ENCODE measurements at places on chromosomes 5 and 9. TPM values are rescaled to one million over a fixed set of nuclear protein-coding genes. Genes with fewer than 3 reads are reported as not detected.

Gene PRR7
- 2.7 TPM for polyA plus RNA-seq

DNA sequence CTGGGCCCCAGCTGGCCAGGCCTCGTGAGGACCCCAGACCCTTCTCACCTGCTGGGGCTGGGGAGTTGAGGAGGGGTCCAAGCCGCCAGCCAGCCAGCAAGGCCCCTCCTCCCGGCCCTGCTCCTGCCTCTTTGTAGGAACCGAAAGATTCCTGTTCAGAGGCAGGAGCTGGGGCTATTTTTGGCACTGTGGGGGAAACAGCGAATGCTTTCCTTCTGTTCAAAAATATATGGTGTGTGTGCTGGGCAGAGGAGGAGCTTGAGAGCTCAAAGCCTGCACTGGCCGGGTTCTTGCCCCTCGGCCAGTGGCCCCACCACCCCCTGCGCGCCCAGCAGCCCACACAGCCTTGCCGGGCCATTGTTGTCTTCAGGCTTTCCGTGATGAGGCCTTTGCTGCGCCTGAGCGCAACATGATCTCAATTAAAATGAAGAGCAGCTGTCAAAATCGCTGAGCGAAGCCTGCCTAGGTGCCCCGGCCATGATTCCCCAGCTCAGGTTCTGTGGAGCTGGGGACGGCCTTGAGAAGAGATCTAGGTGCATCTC, 13.4 kb downstream of the NCS1 start:
- no peak overlapping the region for H3K27ac ChIP-seq
- no peaks in the 10 kb centered on the region for H3K27me3 ChIP-seq
- peaks cover 17% of the 10 kb centered on the region for H3K4me1 ChIP-seq
- no peaks in the 10 kb centered on the region for H3K36me3 ChIP-seq
- H3K4me3 ChIP-seq = no peak overlapping the region

DNA sequence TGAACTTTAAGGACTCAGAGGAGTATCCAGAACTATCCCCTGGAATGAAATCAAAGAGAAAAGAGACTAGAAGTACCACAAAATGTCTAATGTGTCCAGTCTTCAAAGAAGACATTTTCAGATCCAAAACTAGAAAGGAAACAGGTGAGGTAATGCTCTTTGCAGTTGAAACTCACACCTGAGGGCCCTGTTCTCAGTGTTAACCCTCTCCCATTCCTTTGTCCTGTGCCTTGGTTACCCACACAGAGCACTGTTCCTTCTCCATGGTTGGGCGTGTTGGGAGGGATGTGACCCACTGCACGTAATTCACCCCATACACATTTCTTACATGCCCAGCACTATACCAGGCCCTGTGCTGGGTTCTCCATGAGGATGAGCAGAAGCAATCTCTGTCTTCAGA, 21.3 kb downstream of the MSANTD3 start:
- no peak overlapping the region for H3K27ac ChIP-seq
- H3K36me3 ChIP-seq = no peaks in the 10 kb centered on the region
- no peak overlapping the region for H3K4me3 ChIP-seq
- no peak for DNase-seq
- peaks cover 7% of the 10 kb centered on the region for H3K4me1 ChIP-seq

DNA sequence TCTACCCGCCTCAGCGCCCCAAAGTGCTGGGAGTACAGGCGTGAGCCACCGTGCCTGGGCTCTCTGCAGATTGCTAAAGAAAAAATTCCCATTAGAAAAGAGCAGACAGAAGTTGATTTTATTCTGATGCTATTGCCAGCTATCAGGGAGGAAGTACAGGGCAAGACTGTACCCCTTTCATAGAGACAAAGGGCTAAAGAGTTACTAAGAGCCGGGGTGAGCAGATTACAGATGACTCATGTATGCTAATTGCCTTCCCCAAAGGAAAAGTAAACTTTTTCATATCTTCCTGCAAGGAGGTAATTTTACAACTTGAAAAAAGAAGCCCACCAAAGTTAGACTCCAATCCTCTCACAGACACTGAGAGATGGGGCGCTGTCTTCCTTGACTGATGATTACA, 42.3 kb upstream of the MCTP1 start:
- H3K36me3 ChIP-seq = no peaks in the 10 kb centered on the region
- H3K27me3 ChIP-seq = no peaks in the 10 kb centered on the region
- no peak for DNase-seq
- no peaks in the 10 kb centered on the region for H3K4me1 ChIP-seq

Gene OR1Q1
- not detected for polyA plus RNA-seq

DNA sequence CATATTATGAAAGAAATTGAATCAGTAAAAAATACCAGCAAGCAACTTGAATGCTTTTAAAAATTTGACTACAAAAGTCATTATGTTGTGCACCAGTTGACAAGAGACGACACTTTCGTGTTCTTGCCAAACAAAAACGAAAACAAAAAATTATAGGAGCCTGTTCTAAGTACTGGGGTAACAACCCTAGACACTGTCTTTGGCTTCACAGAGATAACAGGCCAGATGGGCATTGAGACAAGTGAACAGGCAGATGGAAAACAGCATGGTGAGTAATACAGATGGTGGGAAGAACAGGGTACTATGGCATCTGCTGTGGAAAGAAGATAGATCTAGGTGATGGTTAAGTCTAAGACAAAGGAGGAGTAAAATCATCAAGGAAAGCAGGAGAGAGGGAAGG, 99.0 kb downstream of the CDH12 start:
- no peak overlapping the region for H3K27ac ChIP-seq
- H3K4me3 ChIP-seq = no peak overlapping the region
- no peaks in the 10 kb centered on the region for H3K27me3 ChIP-seq
- H3K36me3 ChIP-seq = no peaks in the 10 kb centered on the region
- DNase-seq = no peak

DNA sequence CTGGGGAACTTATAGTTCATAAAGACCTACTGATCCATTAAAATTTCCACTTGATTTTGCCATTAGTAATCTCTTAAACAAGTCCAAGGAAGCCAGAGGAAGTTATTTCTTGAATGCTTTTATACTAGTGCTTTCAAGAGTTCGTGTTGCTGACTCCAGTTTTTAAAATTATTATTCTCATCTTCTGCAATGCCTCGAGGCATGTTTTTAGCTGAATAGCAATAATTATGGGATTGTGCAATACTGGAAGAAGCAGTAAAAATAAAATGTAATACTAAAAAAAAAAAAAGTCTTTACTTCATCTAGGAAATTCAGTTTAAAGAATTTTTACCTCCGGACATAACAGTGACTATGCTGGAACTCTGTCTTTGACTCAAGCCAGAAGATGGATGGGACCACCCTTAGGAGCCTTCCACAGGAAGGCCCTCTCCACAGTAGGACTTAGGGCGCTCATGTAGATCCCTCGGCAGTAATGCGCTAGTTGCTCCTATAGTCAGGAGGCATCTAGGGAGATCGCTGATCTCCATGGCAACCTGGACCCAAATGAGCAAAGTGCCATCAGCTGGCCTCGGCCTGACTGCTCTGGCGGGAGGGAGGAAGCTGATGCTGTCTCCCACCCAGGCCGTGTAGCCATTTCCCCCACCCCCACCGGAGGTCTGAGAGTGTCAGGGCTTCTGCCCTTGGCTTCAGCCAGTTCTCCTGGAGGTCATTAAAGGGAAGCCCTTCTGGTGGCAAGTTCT, 56.7 kb downstream of the DAPK1 start:
- peaks cover 26% of the 10 kb centered on the region for H3K4me1 ChIP-seq
- H3K27me3 ChIP-seq = no peaks in the 10 kb centered on the region
- peak overlapping the region; percentile 53 for H3K27ac ChIP-seq
- DNase-seq = no peak

Gene EIF4E1B
- polyA plus RNA-seq = not detected

DNA sequence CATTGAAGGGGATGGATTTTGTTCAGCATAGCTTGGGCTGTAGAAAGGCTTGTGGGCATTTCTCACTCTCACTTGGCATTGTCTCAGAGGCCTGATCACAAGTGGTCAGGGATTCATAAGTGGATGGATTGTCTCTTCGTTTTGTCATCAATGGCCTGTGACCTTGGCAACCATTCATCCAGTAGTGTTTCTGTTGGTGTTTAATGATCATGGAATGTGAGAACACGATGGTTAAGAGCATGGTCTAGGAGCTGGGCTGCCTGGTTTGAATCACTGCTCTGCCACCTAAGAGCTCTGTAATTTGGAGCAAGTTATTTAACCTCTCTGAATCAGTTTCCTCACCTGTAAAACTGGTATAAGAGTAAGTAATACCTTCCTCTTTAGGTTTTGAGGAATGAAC, 430.1 kb upstream of the MEF2C start:
- DNase-seq = no peak
- H3K27ac ChIP-seq = no peak overlapping the region
- H3K36me3 ChIP-seq = no peaks in the 10 kb centered on the region
- no peak overlapping the region for H3K4me3 ChIP-seq

Gene CTXN3
- not detected for polyA plus RNA-seq

Gene HTR1A
- polyA plus RNA-seq = not detected

Gene MRPL50
- polyA plus RNA-seq = 10.5 TPM

GRCh38 chr5:99900302-99900852, 634.8 kb upstream of the FAM174A start:
- no peaks in the 10 kb centered on the region for H3K4me1 ChIP-seq
- no peak for DNase-seq
- no peak overlapping the region for H3K4me3 ChIP-seq
- H3K27ac ChIP-seq = no peak overlapping the region

- no peaks in the 10 kb centered on the region for H3K4me1 ChIP-seq
- no peaks in the 10 kb centered on the region for H3K36me3 ChIP-seq
- H3K27me3 ChIP-seq = no peaks in the 10 kb centered on the region
Observed at GRCh38 chr9:12801663-12802062, 26.8 kb downstream of the LURAP1L start.

GRCh38 chr5:173089581-173089980, 33.4 kb downstream of the CREBRF start:
- H3K36me3 ChIP-seq = no peaks in the 10 kb centered on the region
- DNase-seq = no peak
- H3K27me3 ChIP-seq = no peaks in the 10 kb centered on the region
- no peak overlapping the region for H3K4me3 ChIP-seq
- H3K4me1 ChIP-seq = peaks cover 26% of the 10 kb centered on the region

GRCh38 chr5:15807871-15808270, 307.9 kb downstream of the FBXL7 start:
- no peak overlapping the region for H3K27ac ChIP-seq
- DNase-seq = no peak
- no peaks in the 10 kb centered on the region for H3K36me3 ChIP-seq
- H3K27me3 ChIP-seq = no peaks in the 10 kb centered on the region

DNA sequence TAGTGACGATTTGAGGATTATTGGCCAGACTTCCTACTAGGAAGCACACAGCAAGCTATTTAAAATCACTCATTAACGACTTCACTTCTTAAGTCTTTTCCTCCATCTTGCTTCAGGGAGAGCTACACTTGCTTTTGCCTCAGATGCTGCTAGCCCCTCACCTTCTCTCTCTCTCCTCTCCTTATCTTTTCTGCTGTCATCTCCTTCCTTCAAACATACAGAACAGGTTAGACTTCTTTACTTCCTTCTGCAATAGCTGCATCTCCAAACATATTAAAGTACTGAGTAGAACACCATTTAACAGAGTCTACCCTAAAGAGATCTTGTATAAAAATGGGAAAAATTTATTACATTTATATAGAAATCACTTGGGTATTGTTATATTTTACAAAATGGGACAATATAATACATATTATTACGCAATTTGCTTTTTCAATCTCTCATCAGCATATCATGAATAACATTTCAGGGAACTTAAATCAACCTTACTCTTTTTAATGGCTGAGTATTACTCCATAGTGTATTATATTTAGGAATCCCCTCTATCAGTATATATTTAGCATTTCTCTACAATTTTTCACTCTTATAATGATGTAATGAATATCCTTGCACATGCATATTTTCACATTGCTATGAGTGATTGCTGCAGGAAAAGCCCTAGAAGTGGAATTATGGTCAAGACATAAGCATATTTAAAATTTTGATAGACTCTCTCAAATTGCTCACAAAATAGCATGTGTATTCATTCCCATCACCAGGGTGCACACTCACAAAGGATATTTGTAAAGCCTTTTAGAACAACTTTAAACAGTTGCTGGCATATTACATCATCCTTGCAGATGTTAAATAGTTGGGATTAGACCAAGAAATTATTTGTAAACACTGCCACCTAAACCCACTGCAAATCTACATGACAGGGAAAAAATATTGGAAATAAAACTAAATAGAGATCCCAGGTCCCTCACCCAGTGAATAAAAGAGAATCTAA, 164.5 kb upstream of the NFIB start:
- no peak for DNase-seq
- H3K27me3 ChIP-seq = no peaks in the 10 kb centered on the region
- H3K27ac ChIP-seq = no peak overlapping the region
- no peak overlapping the region for H3K4me3 ChIP-seq
- H3K4me1 ChIP-seq = no peaks in the 10 kb centered on the region
- H3K36me3 ChIP-seq = no peaks in the 10 kb centered on the region

DNA sequence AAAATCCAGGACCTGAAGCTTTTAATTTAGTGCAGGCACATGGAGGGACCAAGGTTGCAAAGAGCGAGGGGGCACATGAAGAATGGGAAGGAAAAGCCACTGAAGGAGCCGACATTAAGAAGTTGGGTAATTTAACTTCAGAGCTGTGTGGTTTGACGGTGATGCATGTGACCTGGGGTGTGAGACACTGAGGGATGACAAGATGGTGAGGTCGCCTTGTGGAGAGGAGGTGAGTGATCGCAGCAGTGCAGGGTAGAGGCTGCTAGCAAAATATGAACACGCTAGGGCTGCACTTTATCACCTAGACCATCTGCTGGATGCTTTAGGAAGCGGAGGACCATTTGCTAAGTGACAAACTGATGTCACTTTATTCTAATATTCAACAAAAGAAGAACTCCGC, 339.0 kb upstream of the KIF2A start:
- no peak overlapping the region for H3K4me3 ChIP-seq
- H3K27ac ChIP-seq = no peak overlapping the region

DNA sequence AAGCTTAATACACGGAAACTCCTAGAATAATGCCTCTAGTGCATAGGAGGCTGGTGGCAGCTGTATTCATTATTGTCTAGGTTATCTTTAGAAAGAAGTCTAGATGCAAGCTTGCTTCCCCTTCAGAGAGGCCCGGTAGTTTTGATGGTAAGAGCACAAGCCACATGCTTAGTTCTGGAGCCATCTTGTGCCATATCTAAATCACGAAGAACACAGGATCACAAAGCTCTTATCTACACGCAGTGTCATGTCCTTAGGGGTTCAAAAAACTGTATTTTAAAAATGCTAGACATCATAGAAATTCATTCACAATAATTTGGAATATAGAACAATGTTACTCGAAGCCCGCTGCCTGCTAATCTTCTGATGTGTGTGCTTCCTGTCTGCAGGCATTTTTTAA, 6.2 kb downstream of the CACFD1 start:
- H3K27ac ChIP-seq = no peak overlapping the region
- H3K36me3 ChIP-seq = peaks cover 29% of the 10 kb centered on the region
- H3K27me3 ChIP-seq = no peaks in the 10 kb centered on the region
- no peak overlapping the region for H3K4me3 ChIP-seq
- peaks cover under 1% of the 10 kb centered on the region for H3K4me1 ChIP-seq

GRCh38 chr5:140340605-140341121, 5.7 kb downstream of the HBEGF start:
- peak overlapping the region; percentile 96 for H3K27ac ChIP-seq
- DNase-seq = no peak
- no peaks in the 10 kb centered on the region for H3K36me3 ChIP-seq
- peaks cover 11% of the 10 kb centered on the region for H3K4me1 ChIP-seq
- H3K4me3 ChIP-seq = no peak overlapping the region

Gene NPDC1
- polyA plus RNA-seq = 153 TPM

- peaks cover 30% of the 10 kb centered on the region for H3K4me1 ChIP-seq
- no peaks in the 10 kb centered on the region for H3K27me3 ChIP-seq
- peak; percentile 33 for DNase-seq
- H3K36me3 ChIP-seq = peaks cover 36% of the 10 kb centered on the region
- no peak overlapping the region for H3K27ac ChIP-seq
Observed at GRCh38 chr5:157476702-157477408, 16.8 kb downstream of the NIPAL4 start.

GRCh38 chr9:68704498-68704813, 584 bp upstream of the PIP5K1B start:
- H3K27me3 ChIP-seq = no peaks in the 10 kb centered on the region
- peak overlapping the region; percentile 84 for H3K27ac ChIP-seq
- peak overlapping the region; percentile 70 for H3K4me3 ChIP-seq
- peaks cover 24% of the 10 kb centered on the region for H3K4me1 ChIP-seq
- no peaks in the 10 kb centered on the region for H3K36me3 ChIP-seq
